ENCODE measurements at places on chromosomes 3 and 15.

DNA sequence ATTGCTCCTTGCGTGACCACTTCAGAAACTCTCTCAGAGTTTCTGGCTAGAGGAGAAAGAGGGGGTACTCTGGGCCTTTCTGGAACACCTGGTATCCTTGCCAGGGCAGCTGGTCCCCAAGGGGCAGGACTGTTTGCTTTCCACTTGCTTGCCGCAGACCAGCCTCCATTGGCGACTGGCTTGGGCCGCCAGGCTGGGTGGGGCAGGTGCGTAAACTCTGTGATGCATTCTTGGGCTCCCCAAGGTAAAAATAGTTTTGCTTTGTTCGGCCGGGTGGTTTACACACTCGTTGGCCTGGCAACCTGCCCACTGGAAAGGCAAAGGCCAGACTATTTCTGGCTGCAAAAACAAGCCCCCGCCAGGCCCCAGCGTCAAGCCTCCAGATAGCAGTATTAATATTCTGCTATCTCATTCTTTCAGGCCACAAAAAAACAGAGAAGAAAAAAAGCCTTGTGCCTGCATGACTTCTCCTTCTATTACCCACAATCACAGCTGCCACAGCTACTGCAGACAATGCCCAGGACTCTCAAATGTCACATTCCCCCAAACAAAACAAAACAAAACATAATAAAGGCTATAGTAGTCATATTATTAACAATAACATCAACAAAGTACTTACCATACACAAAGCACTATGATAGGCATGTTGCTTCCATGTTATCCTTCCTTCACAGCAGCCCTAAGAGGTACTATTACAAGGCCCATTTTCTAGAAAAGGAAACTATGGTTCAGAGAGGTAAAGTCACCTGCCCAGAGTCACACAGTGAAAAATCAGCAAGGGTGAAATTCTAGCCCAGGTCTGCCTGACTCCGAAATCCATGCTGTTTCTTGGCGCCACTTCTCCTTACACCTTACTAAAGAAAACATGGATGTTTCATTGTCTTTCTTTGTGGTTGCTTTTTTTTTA, 14.0 kb upstream of the SSUH2 start:
- DNase-seq = peak; percentile 63

DNA sequence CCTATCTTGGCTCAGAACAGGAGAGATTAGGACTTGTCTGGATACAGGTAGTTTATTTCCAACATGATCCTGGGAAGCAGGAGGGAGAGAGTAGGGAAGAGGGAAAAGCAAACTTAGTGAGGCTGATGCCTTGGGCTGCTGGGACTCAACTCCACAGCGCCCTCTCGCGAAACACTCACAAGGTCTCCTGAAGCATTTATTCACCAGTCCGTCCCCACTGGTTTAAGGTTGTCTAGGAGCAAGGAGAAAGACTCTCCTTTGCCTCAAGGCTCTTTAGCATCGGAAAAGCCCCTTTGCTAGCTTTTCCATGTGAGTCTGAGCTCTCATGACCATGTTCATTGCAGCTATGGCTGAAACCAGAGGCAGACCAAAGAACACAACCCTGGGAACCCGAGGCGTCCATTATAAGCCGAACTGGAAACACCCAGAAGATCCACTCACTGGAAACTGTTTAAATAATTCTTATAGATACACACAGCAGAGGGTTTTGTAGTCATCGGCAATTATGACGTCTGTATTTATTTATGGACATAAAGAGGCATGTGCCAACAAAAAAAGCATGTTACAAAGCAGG, 244.5 kb downstream of the CD47 start:
- peak; percentile 64 for DNase-seq

DNA sequence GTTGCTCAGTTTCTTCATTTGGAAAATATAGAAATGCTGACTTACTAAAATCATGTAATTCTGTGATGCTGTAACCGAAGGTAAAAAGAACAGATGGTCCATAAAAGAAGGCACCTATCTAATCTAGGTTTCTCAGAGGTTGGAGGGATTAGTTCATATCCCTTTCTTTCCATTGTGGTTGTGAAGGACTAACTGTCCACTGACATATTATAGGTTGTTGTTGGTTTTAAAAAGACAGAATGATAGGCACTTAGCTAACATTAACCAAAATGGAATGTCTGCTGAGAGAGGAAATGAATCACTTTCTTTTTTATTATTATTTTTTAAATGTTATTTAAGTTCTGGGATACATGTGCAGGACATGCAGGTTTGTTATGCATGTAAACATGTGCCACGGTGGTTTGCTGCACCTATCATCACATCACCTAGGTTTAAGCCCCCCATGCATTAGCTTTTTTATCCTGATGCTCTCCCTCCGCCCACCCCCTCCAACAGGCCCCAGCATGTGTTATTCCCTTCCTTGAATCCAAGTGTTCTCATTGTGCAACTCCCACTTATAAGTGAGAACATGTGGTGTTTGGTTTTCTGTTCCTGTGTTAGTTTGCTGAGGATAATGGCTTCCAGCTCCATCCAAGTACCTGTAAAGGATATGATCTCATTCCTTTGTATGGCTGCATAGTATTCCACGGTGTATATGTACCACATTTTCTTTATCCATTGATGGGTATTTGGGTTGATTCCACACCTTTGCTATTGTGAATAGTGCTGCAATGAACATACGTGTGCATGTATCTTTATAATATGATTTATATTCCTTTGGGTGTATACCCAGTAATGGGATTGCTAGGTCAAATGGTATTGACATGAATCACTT, 45.8 kb downstream of the ALDH1A2 start:
- no peak for DNase-seq

GRCh38 chr3:115685097-115685496, 61.8 kb downstream of the GAP43 start:
- DNase-seq = no peak

DNA sequence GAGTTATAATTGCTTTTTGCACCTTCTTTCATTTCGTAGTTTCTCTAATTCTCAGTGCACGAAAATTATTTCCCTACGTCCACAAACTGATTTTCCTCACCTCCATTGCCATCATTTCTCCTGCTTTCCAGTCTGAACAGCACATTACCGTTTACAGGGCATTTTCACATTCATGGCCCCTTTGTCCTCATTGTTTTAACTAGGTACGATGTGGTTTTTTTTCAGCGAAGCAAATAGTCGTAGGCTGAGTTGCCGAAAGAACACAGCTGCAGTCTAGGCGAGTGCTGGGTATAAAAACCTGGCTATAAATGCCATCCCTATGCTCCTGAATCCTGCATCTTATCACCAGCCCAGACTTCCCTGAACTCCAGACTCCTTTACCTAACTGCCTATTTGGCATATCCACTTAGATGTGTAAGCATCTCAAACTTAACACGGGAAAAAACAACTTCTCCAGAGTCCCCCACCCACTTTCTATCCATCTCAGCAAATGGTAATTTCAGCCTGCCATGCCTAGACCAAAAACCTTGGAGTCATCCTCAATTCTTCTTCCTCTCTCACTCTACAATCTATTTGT, 691 bp upstream of the FSIP1 start:
- DNase-seq = no peak

DNA sequence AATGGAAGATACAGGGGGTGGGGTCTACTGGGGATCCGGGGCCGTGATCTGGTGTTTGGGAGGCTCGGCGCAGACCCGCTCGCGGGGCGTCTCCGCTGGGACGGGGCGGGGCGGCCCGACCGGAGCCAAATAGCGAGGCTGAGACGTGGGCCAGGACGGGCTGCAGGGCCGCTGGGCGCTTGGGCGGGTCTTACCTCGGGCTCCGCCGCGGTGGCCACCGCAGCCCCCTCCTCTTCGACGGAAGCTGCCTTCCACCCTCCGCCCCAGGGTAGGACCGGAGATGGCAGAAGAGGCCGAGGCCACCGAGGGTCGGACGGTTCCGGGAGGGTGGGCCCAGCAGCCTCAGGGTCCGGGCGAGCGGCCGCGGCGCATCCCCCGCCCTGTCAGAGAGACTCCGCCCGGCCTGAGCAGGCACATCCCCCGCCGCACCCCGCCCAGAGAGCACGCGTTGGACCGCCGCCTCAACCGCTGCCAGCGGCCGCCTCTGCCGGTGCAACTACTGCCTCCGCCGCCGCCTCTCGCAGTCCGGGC, 399 bp downstream of the MYO9A start:
- peak; percentile 70 for DNase-seq

DNA sequence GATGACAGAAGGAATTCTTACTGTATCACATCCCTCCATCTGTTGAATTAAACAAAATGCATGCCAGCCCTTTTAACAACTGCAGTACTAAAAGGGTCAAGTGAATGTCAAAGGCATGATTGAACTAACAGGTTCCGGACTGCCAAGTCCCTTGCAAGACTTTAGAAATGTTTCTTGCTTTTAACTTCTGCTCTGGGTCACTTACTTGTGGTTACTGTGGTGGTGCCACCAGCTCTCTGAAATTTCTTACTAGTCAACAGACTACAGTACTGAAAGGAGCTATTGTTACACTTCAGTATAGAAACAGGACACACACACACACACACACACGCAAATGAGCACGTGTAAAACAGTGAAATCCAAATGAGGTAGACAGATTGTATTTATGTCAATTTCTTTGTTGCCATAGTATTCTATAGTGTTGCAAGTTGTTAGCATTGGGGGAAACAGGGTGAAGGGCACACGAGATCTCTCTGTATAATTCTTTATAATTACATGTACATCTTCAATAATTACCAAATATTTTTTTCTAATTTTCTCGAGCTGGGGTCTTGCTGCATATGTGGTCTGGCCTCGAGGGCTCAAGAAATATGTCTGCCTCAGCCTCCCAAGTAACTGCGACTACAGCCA, 79.9 kb upstream of the SLC25A26 start:
- no peak for DNase-seq

GRCh38 chr3:122572940-122573412, 4.5 kb upstream of the PARP15 start:
- DNase-seq = no peak

- no peak for DNase-seq
These were observed 28.8 kb upstream of the KLF13 start for GRCh38 chr15:31297575-31298456.

All from hematopoietic multipotent progenitor cell treated with erythropoietin and hydrocortisone succinate and interleukin-3 and kit ligand, for 8 days (in vitro differentiated cells).